ENCODE measurements at places on chromosomes 2 and 18. TPM values are rescaled to one million over a fixed set of nuclear protein-coding genes. Genes with fewer than 3 reads are reported as not detected.

ALPI gene
- not detected for total RNA-seq

LHCGR gene
- not detected for total RNA-seq

NEU4 gene
- not detected for total RNA-seq

SFT2D3 gene
- total RNA-seq, result 3.6 TPM

RESP18 gene
- total RNA-seq, result not detected

ALK gene
- not detected for total RNA-seq

ETAA1 gene
- 11.7 TPM for total RNA-seq

DNA sequence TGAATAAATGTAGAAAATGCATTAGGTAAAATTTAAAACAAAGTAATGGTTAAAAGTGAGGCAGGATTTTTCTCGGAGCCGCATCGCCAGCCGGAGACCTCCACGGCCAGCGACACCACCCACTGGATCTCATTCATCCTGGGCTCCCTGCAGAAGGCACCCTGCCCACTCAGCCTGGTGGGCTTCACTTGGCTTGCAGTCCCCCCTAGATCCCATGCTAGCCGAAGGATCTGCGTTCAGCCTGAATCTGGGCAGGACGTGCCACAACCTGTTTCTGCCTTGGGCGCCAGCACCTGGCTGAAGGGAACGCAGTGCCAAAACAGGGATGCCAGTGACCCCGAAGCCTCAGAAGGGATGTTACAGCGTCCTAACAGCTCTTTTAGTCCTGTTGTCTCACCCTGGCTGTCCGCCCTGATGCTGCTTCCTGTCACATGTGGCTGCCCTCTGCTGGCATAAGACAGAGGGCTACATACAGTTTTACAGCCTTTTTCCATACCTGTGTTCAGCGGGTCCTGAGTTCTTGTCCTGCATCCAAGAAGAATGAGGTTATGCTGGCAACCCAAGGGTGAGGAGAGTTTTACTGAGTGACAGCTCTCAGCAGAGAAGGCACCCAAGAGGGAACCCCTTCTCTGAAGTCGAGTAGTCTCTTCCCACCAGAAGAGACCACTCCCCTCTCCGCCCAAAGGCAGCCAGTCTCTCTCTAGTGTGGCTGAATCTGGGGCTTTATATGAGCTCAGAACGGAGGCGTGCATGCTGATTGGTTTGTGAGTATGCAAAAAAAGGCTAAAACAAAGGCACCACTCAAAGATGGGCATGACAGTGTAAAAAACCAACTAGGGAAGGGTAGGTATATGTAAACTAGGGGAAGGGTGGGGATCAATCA lies 173.1 kb upstream of the GYPC start:
- H3K4me1 ChIP-seq, result no peaks in the 10 kb centered on the region
- no peaks in the 10 kb centered on the region for H3K36me3 ChIP-seq
- peak; percentile 41 for DNase-seq
- H3K4me3 ChIP-seq, result no peak overlapping the region
- H3K27ac ChIP-seq, result no peak overlapping the region

DNA sequence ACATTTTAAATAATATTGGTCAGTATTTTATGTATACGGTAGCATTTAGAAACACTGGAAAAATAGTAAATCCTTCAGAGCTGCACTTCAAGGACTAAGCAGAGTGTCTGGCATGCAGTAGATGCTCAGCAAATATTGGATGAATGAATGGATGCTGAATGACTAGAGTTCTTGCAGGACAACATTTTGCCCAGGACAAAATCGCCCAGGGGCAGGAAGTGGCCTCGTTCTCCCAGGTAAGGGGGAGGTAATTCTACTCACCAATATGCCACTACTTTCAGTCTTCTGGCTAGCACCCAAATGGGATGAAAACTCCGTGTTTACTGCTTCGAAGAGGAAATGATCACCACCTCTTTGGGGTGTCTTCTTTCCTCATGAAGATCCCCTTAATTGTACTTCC lies 4.0 kb upstream of the DGUOK start:
- H3K4me3 ChIP-seq, result no peak overlapping the region
- no peak overlapping the region for H3K27ac ChIP-seq
- H3K27me3 ChIP-seq, result no peaks in the 10 kb centered on the region

DNA sequence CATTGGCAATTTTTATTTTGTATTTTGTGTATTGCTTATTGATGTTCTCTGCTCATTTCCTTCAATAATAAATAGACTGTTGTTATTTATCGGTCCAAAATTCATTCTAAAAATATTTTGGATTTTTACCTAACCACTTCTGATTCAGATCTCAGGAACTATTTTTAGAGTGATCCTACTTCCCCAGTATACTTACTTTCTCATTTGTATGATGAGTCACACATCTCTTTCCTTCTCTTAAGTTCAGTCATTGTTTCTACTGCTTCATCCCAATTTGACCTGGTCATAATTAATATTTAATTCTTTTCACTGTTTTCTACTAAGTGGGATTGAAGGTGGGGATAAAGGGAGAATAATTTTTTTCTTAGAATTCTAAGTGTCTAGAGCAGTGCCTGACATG lies 75.1 kb downstream of the AGPS start:
- peak overlapping the region; percentile 60 for H3K27ac ChIP-seq
- H3K4me1 ChIP-seq, result peaks cover 6% of the 10 kb centered on the region
- DNase-seq, result peak; percentile 19
- no peaks in the 10 kb centered on the region for H3K27me3 ChIP-seq

DNA sequence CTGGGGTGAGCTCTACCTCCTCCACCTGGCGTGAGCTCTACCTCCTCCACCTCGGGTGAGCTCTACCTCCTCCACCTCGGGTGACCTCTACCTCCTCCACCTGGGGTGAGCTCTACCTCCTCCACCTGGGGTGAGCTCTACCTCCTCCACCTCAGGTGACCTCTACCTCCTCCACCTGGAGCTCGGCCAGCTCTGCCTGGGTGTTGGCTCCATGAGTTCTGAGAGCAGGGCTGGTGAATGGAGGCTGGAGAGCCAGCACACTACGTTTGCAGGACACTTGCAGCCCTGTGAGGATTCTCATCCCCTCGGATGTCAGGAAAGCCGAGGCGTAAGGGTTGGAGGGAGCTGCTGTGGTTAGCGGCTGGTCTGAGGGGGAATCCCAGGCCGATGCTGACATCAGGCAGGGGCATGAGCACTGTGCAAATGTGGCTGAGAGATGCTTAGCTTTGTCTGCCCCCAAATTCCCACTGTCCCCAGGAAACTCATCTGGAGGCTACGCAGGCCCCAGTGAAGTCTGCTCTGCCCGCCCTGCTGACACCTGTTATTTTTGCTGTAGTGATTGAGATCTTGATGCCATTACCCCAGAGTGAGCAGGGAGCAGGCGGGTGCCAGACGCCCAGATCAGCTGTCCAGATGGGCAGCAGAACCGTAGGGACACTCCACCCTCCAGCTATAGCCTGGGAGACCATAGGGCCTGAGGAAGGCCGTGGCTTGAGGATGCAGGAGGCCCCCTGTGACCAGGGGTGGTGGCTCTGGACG lies 3.3 kb downstream of the CROCC2 start:
- no peak overlapping the region for H3K4me3 ChIP-seq
- H3K4me1 ChIP-seq, result peaks cover 24% of the 10 kb centered on the region
- no peak for DNase-seq
- H3K27ac ChIP-seq, result no peak overlapping the region
- peaks cover 12% of the 10 kb centered on the region for H3K36me3 ChIP-seq

- no peaks in the 10 kb centered on the region for H3K27me3 ChIP-seq
- no peak overlapping the region for H3K27ac ChIP-seq
- no peak overlapping the region for H3K4me3 ChIP-seq
- DNase-seq, result no peak
- H3K36me3 ChIP-seq, result no peaks in the 10 kb centered on the region
- H3K4me1 ChIP-seq, result no peaks in the 10 kb centered on the region
These were observed 243.4 kb upstream of the ID2 start for GRCh38 chr2:8438476-8438875.

GRCh38 chr2:108805782-108806181 lies 19.2 kb downstream of the CCDC138 start:
- no peaks in the 10 kb centered on the region for H3K4me1 ChIP-seq
- H3K27ac ChIP-seq, result no peak overlapping the region
- no peaks in the 10 kb centered on the region for H3K27me3 ChIP-seq

DNA sequence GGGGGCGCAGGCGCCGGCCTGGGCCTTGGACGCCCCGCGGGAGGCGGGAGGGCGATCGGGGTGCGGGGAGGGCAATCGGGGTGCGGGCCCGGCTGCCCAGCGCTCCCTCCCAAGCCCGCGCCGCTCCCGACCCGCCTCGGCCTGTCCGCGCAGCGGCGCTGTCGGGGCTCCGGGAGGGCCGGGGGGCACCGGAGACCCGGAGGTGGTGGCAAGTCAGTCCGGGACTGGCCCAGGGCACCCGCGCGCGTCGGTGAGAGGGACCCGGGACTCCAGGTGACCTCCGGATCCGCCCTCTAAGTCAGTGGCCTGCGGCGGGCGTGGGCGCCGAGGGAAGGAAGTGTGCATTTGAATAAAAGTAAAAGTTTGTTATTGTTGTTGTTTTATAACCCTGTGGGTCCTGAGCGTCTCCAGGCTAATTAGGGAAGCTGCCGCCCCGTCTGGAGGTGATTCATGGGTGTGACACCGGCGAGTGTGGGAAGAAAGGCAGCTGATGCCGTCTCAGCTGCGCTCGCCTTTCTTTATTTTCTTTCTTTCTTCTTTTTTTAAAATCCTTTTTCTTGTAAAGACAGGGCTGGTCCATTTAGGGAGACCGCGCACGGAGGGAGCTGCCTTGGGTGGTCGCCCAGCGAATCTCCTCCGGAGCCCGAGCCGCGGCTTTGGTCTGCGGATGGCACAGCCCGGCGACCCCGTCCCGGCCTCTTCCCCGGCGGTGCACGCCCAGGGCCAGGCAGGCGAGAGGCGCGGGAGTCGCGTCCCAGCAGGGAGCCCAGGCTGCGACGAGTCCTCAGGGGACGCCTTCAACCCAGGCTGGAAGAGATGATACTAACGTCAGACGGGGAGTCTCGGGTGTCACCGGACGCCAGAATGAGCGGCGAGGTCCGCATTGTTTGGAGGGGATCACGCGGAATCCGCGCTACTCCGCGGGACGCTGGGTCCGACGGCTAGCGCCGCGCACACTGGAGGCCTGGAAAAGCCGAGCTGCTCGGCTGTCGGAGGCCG lies 627 bp upstream of the CRACDL start:
- peak; percentile 39 for DNase-seq
- H3K36me3 ChIP-seq, result peaks cover 4% of the 10 kb centered on the region
- no peaks in the 10 kb centered on the region for H3K27me3 ChIP-seq

DNA sequence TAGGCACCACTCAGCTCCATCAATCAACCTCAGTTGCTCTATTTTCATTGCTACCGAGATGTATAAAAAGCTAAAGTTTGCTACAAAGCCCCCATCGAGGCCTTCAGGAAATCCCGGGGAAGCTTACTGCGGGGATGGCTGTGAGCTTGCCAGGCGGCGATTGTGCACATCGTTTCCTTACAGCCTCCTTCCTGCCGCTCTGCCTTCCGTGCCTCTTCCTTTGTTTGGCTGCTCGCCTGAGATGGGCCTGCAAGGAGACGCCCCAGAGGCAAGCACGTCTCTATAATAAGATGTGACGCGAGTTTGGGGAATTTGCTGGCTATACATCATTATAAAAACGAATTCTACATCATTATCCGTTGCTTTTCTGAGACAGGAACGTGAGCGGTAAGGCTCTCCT lies 41.6 kb downstream of the DHRS9 start:
- no peak for DNase-seq
- no peak overlapping the region for H3K4me3 ChIP-seq
- no peaks in the 10 kb centered on the region for H3K4me1 ChIP-seq
- H3K36me3 ChIP-seq, result no peaks in the 10 kb centered on the region

DNA sequence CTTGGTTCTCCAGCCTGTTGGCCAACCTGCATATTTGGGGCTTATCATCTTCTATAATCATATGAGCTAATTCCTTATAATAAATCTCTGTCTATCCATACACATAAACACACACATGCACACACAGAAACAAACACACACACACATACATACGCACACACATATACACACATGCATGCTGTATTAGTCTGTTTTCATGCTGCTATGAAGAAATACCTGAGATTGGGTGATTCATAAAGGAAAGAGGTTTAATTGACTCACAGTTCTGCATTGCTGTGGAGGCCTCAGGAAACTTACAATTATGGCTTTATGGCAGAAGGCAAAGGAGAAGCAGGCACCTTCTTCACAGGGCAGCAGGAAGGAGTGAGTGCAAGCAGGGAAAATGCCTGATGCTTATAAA lies 707.4 kb upstream of the CDH2 start:
- no peaks in the 10 kb centered on the region for H3K36me3 ChIP-seq
- no peaks in the 10 kb centered on the region for H3K4me1 ChIP-seq
- H3K4me3 ChIP-seq, result no peak overlapping the region
- no peak overlapping the region for H3K27ac ChIP-seq
- DNase-seq, result peak; percentile 3
- H3K27me3 ChIP-seq, result no peaks in the 10 kb centered on the region

- no peak overlapping the region for H3K27ac ChIP-seq
- peaks cover 12% of the 10 kb centered on the region for H3K4me1 ChIP-seq
- peak; percentile 16 for DNase-seq
- H3K27me3 ChIP-seq, result no peaks in the 10 kb centered on the region
These were observed 87.5 kb downstream of the MSH2 start for GRCh38 chr2:47490406-47490805.

GRCh38 chr2:70942396-70943204 lies 6.9 kb downstream of the ATP6V1B1 start:
- no peaks in the 10 kb centered on the region for H3K36me3 ChIP-seq
- H3K27me3 ChIP-seq, result no peaks in the 10 kb centered on the region
- peaks cover 11% of the 10 kb centered on the region for H3K4me1 ChIP-seq
